ENCODE measurements at places on chromosomes 1 and 21.
A peak's percentile ranks its signal among the peaks of the same experiment; 100 is the strongest.

DNA sequence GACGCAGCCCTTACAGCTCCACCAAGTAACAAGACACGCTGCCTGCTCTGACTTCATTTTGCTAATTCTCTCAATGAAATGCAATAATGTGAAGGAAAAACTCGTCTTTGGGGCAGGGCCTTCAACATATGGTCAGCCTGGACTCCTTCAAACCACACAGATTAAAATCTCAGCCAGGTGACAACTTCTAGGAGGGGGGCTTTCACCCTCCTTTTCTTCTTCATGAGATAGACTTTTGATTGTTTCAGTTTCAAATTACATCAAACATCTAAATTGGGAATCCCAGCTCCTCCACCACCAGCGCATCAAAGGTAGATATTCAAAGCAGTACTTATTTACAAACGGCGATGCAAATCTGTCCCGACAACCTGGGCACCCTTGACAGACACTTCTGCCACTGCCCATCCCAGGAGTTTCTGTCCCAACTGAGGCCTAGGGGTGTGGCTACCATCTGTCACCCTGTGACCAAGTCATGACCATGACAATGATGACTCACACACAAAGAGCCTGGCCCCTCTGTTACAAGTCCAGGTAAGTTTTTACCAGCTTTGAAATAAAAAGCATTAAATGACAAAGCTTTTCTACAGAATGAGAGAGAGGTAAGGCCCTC lies 29.7 kb downstream of the SSBP3 start:
- DNase-seq = no peak

- no peak for DNase-seq
Observed at GRCh38 chr1:60394436-60394835, 320.9 kb upstream of the C1orf87 start.

- DNase-seq = no peak
Observed at GRCh38 chr1:89631816-89632656, 884 bp upstream of the LRRC8C start.

- no peak for DNase-seq
Observed at GRCh38 chr1:84971957-84972356, 25.0 kb downstream of the MCOLN2 start.

- DNase-seq = peak; percentile 50
Observed at GRCh38 chr1:204503122-204503912, 8.7 kb upstream of the PIK3C2B start.

DNA sequence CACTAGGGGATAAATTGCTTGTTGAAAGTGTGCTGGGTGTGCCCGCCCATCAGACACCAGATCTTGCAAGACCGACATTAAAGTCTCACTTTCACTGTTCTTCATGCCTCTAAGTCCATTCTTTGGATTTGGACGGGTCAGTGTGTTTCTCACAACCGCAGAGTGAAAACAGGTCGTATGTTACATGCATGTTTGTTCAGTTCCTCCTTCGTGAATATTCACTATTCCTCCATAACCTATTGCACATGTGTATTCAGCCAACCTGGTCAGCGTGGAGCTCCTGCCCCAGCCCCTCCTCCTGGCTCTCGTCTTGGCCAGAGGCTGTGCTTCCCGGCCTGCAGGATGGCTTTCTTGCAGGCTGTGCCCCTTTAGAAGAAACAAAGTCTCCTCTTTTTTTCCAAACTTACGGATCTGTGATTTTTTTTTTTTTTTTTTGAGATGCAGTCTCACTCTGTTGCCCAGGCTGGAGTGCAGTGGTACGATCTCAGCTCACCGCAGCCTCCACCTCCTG lies 2.2 kb upstream of the KRTAP10-6 start:
- no peak for DNase-seq

GRCh38 chr1:94514095-94514727 lies 27.3 kb downstream of the F3 start:
- DNase-seq = no peak

DNA sequence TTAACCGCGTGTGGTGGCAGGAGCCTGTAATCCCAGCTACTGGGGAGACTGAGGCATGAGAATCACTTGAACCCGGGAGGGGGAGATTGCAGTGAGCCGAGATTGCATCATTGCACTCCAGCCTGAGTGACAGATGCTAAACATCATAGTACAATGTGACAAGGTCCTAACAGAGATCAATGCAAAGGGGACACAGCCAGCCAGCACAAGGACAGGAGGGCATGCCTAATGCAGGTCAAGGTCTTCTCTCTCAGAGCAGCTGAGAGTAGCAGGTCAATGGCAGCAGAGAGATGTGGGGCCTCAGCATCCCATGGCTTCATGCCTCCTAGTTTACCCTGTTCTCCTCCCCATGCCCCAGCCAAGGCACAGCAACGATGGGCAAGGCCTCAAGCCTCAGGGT lies 3.0 kb upstream of the SMIM11 start:
- no peak for DNase-seq

- no peak for DNase-seq
Observed at GRCh38 chr1:16204634-16205333, 7.7 kb downstream of the ARHGEF19 start.

DNA sequence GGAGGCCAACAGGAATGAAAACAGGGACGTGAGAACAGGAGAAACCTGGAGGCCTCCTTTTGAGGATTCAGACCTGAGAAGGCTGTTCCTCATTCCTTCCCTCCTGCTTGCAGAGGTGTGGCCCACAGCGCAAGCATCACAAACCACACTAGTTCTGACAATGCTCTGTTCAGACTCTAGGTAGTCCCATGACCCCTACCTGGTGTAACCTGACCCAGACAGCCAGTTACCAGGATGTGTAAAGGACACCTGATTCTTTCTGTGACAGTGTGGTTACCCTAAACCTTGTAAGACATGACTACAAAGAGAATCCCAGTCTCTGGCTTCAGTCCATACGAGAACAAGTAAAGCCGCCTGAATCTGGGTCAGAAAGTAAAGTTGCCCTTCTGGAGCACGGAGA lies 3.2 kb downstream of the MECR start:
- DNase-seq = no peak

- no peak for DNase-seq
Observed at GRCh38 chr1:200740571-200741208, 2.0 kb downstream of the CAMSAP2 start.

GRCh38 chr1:1891349-1892078 lies 627 bp upstream of the GNB1 start:
- no peak for DNase-seq

GRCh38 chr21:38037416-38037815 lies 121.2 kb upstream of the KCNJ6 start:
- DNase-seq = no peak

- DNase-seq = no peak
Observed at GRCh38 chr1:117648015-117648414, 42.2 kb downstream of the TENT5C start.

- DNase-seq = no peak
Observed at GRCh38 chr1:156488566-156489165, 11.9 kb downstream of the MEF2D start.

DNA sequence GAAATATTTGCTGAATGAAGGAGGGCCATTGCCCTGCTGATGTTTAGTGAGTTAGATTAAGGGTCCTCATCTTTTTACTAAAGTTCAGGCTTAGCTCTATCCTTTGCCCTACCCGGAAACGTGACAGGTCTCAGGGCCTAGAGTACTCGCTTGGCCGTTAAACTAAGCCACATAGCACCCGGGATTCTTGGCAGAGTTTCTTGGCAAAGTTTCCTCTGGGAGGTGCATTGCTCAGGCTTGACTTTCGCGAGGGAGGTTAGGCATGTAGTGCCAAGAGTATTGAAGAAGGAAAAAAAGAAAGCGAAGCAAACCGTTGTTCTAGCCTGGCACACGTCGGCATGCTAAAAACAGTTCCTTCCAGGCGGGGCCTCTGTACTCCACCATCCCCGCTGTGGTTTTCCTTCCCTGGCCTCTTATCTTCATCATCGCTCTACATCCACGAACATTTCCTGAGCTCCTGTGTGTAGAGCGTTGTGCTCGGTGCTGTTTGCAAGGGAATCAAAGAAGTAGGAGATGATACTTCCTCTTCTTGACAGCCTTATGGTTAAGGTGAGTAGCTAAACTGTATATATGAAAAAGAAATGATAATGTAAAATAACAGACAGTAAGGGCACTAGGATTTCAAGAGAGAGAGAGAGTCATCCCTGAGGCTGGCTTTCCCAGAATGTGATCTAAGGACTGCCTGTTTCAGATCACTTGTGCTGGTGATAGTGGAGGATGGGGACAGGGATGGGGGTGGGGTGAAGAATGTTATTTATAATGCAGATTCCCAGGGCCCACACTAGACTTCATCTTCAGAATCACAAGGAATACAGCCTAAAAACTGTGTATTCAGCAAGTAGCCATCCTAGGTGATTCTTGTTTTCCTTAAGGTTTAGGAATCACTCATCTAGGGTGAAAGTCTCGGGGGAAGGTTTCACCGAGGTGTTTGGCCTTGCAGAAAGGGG lies 18.8 kb downstream of the RNF220 start:
- DNase-seq = peak; percentile 90

DNA sequence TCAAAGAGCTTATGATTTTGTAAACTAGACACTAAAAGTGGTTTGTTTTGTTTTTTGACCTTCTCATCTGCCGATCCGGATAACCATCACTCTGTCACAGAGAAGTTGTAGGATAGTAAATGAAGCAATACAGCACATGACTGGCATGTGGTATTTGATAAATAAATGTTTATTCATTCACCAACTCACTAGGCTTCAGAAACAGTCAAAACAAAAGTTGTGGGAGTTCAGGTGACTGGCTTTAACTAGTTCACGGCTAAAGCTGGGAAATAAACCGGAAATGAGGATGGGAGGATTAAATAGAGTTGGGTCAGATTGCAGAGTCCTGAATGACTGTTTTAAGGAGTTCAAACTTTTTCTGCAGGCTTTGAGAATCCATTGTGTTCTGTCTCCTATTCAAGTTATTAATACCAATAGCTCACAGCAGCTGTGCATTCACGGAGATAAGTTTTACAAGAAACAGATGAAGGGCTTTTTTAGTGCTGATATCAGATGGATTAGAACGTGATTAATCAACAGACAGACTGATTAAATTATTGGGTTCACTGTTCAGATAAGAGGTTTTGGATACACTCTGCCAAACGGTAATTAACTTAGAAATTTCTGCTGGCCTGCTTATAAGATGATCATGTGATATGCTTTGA lies 463.3 kb downstream of the DPYD start:
- no peak for DNase-seq

GRCh38 chr21:46319186-46319585 lies 4.5 kb downstream of the C21orf58 start:
- DNase-seq = no peak

GRCh38 chr1:8352471-8352845 lies 34.5 kb downstream of the SLC45A1 start:
- no peak for DNase-seq

DNA sequence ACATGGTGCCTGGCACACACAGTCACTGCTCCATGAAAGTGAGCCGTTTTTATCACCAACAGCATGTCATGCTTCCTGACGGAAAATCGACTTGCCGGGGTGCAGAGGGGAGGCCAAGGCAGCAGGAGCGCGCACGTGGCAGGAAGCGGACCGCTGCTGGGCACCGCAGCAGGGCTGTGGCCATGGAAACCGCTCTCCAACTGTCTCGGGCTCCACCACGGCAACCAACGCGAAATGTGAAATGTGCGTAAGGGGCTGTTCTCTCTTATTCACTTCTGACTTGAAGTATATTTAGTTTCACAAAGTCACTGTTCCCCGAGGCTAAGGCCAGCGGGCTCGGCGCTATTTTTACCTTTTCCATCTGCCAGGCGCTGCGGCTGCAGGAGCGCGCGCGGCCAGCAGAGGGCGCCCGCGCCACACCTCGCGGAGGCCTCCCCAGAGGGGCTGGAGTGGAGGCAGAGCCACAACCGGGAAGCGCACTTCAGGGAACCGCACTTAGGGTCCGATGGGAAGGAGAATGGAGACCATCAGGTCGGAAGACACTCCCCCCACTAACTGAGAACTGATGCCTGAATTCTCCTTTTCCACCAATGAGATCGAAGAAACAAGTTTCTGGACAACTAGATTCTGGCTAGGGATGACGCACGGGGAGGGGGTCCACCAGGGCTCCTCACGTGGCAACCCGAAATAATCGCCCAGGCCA lies 19.7 kb downstream of the RCC2 start:
- no peak for DNase-seq

- no peak for DNase-seq
Observed at GRCh38 chr1:208724079-208724478, 479.9 kb upstream of the PLXNA2 start.

DNA sequence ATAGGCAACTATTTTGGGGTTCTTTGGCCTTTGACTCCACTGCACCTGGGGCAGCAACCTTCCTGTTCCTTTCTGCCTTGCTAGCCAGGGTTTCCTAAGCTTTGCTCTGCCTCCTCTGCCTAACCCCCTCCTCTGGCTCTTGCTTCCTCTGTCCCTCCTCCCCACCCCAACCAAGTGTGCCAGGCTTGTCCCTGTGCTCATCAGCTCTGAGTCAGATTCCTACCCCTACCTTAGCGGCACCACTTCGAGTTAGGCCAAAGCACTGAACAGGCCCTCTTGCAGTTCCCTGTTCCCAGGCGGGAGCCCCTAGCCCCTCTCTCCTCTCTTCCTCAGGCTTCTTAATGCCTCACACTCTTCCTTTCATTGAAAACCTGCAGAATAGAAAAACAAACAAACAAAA lies 74.8 kb upstream of the HAO2 start:
- no peak for DNase-seq

GRCh38 chr1:44327679-44328491 lies 27.2 kb downstream of the ERI3 start:
- peak; percentile 81 for DNase-seq

DNA sequence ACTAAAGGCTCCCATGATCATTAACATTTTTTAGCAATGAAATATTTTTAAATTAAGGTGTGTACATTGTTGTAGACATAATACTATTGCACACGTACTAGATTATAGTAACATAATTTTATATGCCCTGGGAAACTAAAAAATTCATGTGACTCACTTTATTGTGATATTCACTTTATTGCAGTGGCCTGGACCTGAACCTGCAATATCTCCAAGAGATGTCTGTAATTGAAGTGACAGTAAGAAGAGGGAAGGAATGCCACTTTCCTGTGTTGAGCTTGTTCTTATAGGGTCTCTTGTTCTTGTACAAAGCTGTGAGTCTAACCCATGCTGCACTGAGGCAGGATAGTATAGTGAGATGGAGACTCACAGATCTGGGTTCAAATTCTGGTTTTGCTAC lies 66.9 kb upstream of the USP24 start:
- DNase-seq = no peak

- DNase-seq = peak; percentile 58
Observed at GRCh38 chr1:52880206-52880605, 37.6 kb downstream of the ZYG11A start.

DNA sequence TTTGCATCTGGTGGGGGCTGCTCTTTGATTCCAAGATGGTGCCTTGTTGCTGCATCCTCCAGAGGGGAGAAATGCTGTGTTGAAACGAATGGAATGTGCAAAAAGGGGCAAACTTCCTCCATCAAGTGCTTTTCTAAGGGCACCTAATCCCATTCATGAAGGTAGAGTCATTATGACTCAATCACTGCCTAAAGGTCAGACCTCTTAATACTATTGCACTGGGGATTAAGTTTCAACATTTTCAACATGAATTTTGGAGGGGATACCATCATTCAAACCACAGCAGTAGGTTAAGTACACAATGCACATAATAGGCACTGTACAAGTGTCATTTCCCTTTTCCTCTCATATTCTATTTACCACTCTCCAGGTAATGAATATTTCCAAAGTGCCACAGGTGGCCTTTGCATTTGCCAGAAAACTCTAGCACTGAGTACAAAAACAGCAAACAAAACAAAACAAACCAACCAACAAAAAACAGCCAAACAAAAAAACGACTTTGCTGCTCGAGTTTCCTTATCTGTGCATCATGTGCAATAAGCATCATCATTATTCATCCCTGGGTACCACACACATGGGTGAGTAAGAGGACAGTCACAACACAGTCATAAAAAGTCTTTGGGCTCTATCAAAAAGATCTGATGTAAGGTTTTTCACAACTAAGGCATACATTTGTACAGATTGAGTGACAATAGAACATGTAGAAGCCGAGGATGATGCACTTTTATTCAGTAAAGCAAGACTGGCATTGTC lies 42.5 kb downstream of the IFI44 start:
- no peak for DNase-seq
